Stimulated activated CD4-positive, alpha-beta T cell treated with anti-CD3 and anti-CD28 coated beads, Interleukin-2, amount 100 ng/mL, for 24 hours (primary cell): ENCODE measurements at places on chromosomes 1 and 21.

DNA sequence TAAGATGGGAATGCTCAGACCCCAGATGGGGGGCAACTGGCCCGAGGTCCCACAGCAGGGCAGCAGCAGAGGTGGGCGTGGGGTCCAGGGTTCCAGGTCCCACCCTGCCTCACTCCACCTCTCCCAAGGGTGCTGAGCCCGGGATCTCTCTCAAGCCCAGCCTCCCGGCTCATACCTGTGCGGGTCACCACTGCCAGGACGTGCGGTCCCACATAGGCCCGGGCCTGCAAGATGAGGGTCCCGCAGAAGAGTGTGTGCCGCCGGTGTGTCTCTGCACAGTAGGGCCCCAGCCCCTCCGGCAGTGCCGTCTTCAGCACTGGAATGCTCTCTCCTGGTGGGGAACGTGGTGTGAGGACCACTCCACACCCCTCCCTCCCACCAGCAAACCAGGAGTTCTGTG is 14.9 kb downstream of the ATP13A2 start:
- no peak for DNase-seq

DNA sequence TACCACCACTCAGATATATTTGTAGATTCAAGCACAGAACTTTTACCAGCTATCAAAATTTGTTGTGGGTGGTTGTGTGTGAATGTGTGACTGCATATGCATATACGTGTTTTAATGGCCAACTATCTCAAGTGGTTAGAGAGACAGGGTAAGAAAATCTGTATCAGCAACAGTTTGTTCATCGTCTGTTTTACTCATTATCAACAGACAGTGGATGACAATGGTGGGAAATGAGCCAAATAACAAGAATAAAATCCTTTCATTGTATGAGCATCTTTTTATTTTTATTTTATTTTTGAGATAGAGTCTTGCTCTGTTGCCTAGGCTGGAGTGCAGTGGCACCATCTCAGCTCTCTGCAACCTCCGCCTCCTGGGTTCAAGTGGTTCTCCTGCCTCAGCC is 22.7 kb upstream of the DYNLT5 start:
- no peak for DNase-seq

DNA sequence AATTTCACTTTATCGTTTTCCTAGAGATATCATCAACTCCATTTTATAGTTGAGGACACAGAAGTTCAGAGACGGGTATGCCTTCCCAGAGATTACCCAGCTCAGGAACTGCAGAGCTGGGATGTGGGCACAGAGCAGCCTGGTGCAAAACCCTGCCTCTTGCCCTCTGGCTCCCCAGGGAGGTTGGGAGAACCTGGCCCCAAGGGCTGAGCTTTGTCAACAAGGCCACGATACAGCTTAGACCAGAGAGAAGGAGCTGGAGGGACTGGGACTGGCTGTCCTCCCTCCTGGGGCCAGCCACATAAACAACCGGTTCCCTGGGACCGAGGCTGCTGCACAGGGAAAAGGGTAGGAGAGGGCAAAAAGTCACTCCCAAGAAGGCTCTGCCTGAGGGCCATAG is 3.8 kb downstream of the RIMS3 start:
- DNase-seq = no peak

GRCh38 chr1:201515062-201515750 is 8.3 kb upstream of the CSRP1 start:
- DNase-seq = no peak

DNA sequence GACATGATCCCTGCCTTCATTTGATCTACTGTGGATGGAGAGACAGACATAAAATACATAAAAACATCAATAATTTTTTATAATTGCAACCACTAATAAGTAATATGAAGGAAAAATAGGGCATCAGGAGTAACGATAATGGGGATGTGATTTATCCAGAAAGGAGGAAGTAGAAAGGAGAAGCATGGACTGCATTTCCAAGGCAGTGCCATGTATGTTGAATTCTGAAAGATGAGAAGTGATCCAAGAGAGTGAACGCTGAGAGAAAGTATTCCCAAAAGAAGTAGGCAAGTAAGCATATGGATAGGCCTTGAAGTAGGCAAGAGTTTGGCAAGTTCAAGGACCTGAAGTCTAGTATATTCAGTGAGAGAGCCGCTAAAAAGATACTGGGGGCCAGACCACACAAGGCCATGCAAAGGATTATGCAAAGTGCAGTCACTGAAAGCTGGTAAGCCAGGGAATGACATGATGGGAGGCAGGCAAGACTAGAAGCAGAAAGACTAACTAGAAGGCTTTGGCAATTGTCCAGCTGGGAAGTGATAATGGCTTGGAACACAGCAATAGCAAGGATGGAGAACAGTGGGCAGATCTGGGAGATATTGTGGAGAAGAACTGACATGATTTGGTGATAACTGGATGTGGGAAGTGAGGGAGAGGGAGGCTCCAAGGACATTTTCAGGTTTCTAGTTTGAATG is 85.9 kb downstream of the TM2D1 start:
- no peak for DNase-seq

GRCh38 chr1:53502641-53503432 is 43.6 kb downstream of the DMRTB1 start:
- no peak for DNase-seq

DNA sequence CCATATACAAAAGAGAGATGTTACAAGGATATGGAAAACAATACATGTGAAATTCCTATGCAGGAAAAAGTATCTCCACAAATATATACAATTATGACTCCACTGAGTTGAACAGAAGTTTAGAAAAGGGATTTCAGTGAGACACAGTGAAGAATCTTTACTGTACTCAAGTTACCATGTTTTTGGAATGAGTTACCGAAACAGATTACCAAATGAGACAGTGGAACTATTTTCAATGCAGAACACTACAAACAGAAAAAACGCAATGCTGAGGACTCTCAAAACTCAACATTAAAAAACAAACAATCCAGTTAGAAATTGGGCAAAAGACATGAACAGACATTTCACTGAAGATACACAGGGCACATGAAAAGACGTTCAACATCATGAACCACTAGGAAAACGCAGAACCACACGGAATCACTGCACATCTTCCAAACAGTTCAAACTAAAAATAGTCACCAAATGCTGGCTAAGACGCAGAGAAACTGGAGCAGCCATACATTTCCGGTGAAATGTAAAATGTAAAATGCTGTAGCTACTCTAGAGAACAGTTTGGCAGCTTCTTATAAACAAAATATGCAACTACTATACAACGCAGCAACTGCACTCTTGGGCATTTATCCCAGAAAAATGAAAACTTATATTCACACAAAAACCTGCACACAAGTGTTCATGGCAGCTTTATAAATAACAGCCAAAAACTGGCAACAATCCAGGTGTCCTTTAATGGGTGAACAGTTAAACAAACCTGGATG is 118.7 kb downstream of the UBR4 start:
- DNase-seq = no peak

DNA sequence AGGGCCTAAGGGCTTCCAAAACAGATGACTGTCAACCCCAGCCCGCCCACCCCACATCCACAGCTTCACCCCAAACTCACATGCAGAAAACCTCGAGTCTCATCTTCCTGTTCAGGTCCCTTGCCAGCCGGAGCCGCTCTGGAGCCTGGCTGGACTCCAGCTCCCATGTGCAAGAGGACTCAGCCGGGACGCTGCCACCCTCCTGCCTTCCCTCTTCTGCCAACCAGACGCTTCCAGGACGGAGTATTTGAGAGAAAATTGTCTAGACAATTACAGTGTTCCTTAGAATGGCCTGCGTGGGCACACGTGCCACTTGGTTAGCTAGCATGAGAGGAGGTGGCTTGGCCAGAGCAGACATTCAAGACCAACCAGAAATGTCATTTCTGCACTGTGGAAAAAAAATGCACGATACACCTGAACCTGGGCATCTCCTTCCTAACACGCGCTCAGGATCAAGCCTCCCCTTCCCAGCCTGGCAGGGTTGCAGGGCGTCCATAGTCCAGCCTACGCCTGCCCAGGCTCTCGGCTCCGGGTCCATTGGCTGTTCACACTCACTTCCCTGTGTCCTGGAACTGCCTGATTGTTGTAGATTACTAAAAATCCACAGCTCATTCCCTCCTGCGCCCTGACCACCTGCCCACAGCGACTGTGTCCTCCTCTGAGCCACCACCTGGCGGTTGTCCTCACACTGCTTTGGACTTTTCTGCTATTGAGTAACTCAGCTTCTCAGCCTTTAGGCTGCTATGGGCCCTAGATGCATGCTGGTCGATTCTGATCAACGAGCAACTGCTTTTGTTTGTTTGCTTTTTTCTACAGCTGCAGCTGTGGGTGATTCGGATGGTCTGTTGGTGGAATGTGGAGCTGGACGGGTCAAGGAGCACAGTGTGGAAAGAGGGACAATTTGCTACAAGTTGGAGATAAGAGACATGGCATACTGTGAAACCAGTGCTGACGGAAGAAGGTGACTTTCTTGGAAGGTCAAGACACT is at the start of gene CLDN14:
CLDN14 (minus strand) TSS at position 708 of the 988 bp plus-strand sequence. CDS start 18,427 bp downstream, outside the sequence.
- DNase-seq = no peak

DNA sequence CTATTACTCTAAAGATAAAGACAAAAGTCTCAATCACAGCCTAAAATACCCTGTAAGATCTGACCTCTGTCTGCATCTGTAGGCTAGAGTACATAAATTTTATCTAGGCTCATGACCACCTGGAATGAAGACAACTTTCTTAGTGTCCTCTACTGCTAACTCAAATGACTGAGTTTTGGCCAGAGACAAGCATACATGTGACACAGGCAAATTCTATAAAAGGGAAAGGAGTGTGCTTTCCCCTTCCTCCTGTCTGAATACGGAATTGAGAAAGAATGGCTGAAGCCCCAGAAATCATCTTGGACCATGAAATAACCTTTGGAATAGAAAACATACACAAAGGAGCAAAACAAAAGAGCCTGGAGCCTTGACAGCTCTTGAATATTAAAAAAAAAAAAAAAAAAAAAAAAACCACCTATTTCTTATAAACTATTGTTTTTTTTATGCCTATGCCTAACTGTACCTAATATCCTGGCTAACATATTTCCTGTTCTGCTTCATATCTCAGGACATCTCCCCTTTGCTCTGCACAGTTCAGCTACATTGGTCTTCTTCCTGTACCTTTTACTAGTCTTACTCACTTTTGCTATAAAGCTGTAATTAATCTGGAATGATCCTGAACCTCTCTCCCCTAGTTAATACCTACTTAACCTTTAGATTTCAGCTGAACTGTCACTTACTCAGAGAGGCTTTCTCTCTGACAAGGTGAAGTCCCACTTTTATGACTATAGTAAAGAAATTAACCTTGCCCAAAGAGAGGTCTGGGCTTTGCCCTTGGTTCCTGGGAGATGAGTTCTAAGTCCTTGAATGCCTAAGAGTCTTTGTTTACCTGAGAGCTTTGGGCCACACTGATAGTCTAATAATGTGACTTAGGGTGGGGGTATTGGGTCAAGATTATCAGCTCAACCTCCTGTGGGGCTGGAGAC is 16.1 kb downstream of the UCHL5 start:
- no peak for DNase-seq

DNA sequence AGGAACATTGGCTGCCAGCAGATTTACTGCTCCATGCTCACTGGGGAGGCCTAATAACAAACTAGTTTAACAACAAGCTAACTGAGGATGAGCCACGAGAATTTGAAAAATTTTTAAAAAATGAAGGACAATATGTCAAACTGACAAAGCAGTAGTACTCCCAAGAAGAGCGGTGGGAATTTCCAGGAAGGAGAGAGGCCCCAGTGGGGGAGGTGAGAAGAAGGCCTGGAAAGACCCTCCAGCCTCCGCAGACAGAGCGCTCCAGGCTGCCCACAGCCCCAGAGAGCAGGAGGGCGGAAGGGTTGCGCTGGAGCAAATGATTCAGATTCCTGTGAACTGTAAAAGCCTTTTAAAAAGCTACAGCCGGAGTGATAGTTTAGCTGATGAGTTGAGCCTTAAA is 78.5 kb downstream of the SIPA1L2 start:
- no peak for DNase-seq

DNA sequence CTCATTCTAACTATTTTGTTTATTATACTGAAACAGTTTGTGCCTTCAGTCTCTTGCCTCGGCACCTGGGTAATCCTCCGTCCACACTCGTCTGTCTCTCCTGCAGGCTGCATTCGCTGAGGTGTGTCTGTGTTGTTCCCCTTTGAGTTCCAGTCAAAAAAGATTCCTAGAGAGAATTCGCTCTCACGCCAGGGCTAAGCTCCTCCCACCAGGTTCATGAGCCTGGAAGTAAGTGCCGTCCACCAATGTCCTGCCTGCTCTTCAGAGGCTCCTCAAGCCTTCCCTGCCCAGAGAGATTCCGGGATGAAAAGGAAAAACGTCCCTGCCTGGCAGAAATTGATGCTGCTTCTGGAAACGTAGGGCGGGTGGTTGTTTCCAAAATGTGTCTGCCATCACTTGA is 12.9 kb downstream of the KIAA2013 start:
- no peak for DNase-seq

DNA sequence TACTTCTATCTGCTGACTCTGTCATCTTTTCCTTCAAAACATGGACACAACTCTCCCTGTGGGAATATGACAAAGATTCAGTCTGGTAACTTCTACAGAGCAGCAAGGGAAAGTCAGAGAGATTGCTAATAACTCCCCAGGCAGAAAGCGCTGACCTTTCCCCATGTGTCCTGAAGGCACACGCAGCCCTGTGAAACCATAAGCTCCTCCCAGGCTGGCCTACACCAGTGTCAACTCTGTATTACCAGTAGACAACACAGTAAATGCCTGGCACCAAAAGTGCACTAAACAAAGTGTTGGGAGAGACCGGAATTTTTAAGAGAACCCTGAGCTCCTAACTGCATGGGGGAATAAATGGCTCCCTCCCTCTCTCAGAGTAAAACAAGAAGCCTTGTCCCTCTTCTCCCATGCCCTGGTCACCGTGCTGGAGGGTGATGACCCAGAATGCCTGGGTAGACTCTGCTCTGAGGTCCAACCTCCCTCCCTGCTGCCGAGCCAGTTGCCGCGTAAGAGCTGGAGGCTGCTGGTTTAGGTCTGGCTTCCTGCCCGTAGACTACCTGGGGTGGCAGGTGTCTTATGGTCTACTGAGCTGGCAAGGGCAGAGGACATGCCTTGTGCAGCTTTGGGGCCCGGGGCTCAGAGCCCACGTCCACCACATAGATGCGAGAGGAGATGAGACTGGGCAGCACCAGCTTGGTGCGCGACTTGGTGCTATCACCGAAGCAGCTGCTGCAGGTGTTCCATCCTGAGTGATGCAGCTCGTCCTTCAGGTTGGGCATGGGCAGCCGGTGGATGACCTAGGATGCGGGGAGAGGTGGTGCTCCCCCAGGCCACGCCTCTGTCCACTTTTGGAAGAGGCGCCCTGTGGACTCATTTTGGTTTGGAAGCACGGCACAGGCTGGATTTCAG is 3.9 kb downstream of the SELENBP1 start:
- DNase-seq = no peak

GRCh38 chr1:55337801-55338447 is 122.8 kb upstream of the USP24 start:
- DNase-seq = no peak
